ENCODE measurements at places on chromosomes 6 and 20.

DNA sequence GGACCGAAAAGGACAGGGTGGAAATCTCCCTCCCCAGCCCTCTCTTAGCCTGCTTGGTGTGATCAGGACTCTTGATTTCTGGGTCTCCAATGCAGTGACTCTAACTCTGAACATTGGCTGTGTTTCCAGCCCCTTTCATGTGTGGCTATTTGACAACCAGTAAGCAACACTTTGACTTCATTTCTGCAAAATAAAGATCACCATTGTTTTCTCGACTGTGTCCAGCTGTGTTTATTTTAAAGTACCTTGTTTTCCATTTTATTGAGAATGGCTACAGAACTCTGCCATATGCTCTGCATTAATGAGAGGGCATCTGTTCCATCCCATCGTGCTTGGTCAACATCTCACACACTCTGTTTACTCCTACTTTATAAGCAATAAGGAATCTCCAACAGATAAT lies 60.9 kb upstream of the TAGAP start:
- no peak for DNase-seq

- no peak for DNase-seq
Observed at GRCh38 chr6:155260686-155261085, 3.1 kb upstream of the CLDN20 start.

DNA sequence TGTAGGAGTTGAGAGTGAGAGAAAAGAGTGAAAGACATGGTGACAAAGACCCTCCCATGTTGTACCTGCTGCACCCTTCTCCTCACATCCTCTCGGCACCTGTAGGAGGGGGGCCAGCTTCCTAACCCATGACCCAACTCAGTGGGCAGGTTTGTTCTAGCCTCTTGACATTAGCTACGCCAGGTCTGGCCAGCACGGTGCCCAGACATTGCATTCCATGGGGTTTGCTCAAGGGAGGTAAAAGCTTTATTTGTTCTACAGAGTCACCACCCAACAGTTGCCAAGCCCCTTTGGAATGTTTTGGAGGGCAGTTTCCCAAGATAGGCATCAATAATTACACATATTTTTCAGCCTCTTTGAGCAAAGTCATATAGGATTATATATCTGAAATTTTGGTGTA lies 22.7 kb upstream of the TGM6 start:
- no peak for DNase-seq

DNA sequence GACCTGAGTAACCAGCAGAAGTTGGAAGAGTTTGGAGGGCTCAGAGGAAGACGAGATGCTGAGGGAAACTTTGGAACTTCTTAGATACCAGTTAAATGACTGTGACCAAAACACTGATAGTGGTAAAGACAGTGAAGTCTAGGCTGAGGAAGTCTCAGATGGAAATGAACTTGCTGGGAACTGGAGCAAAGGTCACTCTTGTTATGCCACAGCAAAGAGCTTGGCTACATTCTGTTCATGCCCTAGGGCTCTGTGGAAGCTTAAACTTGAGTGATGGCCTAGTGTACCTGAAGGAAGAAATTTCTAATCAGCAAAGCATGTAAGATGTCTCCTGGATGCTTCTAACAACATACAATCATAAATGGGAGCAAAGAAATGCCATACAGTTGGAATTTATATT lies 24.7 kb downstream of the WDR27 start:
- no peak for DNase-seq

DNA sequence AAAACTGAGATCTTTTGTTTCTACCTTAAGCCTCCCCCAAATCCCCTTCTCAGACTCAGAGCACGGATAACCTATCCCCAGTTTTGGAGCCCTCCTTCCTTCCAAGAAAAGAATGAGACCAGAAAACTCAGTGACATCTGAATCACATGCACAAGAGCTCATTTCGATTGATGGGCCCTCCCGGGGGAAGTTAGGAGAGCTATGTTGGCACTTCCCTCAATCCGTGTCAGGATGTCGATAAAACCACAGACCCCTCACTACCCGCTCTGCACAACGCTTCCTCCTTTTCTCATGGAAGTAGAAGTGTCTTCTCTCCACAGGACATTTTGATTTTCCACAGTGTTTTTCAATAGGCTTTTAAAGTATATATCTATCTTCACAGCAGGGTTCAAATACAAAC lies 332.4 kb downstream of the HACE1 start:
- DNase-seq = no peak

DNA sequence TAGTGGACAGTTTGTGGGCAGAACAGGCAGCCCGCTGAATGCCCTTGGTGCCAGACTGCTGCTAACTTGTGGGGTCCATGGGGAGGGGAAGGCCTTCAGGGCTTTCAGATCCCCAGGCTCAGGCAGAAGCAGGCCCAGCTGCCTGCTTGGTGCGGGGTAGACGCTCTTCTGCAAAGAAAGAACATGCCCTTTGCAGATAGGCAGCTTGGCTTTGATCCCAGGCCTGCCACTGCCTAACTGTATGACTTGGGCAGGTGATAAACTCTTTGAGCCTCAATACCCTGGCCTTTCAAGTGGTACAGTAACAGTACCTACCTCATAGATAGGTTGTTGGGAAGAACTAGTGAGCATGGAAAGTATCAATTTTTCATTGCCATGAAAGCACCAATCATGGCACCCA lies 28.4 kb downstream of the CHMP4B start:
- DNase-seq = peak; percentile 66

All from NCI-H510A treated with DMSO at 0.1 percent for 48 hours (cell line).